ENCODE measurements at places on chromosomes 2 and 18.

- no peak for DNase-seq
These were observed 187.4 kb upstream of the SLC8A1 start for GRCh38 chr2:40639320-40639719.

DNA sequence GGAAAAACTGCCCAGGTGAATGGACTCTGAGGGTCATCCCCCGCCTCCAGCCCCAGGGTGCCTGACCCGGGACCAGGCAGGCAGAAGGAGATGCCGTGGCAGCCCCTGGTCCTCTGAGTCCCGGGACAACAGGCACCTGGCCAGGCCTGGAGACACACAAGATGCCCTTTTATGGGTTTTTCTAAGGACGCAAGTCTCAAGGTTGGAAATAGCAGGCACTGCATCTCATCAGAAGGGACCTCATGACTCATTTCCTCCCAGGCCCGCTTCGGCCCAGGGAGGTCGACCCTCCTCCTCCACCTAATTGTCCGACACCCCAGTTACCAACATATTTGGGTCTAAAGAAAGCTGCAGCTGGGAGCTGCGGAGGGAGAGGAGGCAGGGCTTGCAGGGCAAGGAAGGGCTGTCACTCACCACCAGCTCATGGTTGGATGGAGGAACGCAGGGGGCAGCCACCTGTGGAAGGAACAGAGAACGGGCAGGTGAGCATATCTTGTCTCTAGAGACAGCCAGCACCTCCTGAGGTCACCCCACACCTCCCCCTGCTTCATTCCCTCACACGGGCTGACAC, 82.9 kb downstream of the TNS1 start:
- DNase-seq, result no peak

DNA sequence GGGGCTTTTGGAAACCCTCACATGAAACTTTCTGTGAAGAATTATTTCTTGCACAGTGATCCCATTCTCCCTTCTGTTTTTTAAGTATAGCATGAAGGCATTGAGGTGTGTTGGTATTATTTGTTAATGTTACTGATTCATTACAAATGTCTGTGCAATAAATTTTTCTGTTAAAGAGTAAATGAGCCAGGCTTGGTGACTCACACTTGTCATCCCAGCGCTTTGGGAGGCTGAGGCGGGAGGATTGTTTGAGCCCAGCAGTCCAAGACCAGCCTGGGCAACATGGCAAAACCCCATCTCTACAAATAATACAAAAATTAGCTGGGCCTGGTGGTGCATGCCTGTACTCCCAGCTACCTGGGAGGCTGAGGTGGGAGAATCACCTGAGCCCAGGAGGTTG, 87.8 kb downstream of the KCTD18 start:
- DNase-seq, result no peak

GRCh38 chr2:147698166-147698565, 146.7 kb upstream of the ACVR2A start:
- no peak for DNase-seq

DNA sequence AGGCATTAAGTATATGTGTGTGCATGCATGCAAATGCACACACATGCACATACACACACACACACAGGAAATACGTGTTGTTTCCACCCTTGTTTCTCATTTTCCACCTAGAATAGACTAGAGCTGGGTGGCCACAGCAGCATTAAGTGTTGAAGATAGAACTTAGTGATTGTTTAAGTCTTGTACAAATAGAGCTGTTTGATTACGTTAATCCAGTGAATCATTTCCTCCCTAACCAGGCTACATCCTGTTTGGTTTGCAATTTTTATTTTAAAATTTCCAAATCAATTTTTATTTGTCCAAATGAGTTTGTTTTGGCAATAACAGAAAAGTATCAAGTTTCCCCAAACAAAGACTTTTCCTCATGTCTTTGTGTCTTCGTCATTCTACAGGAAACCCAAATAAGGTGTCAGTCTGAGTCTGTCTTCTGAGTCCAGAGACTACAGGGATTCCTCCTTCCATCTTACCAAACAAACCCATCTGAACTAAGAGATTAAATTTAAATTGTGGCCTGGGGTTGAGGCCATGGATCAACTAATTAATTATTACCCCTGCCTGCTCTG, 74.6 kb upstream of the GALNT5 start:
- no peak for DNase-seq

DNA sequence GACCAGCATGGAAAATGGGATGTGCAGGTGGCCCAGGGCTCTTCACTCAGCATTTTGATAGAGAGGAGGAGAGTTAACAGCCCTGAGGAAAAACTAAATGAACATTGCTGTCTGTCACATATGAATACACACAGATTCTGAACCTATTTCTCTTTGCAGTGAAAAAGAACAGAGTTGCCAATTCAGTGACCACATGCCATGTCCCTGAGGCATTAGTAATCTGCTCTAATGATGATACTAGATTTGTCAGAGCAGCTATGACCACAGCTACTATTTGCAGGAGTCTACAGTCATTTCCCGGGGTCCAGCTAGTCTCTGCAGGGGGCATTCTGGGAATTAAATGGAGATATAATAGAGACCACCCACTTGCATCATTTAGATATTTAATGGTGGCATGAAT, 267.6 kb downstream of the TMX3 start:
- no peak for DNase-seq

DNA sequence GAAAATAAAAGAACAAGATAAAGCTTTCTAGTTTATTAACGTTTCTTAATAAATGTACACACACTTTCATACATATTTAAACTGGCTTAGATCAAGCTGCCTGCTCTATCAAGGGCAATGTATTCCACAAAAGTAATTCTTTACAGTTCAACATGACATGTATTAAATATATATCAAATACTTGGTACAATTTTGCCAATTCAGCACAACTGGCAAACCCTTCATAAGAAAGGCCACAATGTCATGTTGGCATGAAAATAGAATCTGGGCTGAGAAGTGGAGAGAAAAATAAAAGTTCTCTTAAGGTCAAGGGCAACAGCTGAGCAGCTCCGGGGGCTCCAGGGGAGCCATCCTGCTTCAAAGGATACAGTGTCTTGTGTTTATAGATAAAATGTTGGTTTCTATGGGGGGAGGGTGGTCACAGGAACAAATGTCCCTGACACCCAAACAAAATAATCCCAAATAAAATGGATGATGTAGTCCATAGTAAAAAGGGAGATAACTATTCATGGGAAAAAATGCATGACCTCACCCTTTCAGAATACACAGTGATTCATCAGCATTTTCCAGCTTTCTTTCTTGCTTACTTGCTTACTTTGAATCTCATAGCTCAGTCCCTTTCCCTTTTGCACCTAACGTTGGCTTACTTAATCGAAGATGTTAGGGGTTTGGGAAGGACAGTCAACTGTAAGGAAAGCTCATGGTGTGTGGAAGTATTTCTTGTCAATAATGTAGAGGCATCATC, 494.9 kb downstream of the NYAP2 start:
- DNase-seq, result no peak

DNA sequence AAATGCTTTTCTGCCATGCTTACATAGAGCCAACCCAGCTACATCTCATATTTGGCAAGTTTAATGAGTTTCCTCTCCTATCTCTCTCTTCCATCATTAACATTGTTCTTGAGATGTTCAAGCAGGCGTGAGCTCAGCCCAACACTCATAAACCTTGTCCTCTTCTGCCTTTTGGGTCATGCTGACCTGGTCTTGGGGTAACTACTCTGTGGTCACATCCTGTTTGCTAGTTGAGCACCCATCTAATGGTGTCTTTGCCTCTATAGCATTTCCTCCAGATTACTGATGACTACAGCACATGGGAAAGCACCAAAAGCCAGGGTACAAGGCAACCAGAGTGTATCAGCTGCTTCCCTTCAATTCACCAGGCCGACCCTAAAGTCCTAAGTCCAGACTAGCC, 366.9 kb upstream of the HNRNPA3 start:
- DNase-seq, result no peak

DNA sequence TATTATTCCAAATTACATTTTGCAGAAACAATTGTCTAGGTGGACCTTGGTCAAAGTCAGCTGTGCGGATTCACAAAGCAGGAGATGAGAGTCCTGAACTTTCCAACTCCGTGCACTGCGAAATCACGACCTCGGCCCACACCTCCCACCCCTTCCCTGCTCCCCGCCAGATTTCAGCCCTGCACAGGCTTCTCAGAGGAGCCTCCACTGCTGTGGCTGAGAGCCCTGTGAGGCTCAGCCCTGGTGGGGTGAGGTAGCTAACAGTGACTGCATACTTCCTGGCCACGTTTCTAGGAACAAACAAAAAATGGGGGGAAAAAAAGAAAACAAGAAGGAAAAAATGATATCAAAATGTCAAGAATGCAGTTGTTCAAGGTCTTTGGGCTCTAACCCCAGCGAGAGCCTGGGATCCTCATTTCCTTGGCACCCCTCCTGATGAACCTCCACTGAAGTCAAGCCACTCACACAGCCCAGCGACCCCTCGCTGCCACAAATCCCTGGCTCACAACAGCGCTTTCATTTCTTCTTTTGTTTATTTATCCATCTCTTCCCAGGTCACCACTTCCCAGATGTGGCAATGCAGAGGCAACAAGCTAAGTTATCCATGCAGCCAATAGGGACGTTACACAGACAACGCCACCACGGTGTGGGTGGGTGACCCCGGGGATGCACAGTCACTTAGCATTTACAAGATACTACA, 729.7 kb upstream of the ID2 start:
- no peak for DNase-seq

DNA sequence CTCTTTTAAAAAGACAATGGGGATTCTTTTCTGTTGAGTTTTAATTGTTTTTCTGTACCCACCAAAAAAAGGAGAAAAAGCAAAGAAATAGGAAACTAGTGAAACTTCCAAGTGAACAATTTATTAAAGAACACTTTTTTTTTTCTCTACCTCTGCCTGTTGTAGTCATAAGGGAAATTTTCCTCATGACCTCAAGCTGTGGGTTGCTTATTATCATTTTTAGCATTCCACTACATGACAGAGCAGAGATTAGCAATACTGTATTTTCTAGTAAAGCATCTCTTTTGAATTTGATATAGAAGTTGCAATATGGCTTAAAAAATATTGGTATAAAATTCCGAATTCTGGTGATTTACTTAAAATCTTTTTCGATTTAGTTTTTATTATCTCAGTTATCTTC, 87.9 kb upstream of the LRRTM1 start:
- no peak for DNase-seq

DNA sequence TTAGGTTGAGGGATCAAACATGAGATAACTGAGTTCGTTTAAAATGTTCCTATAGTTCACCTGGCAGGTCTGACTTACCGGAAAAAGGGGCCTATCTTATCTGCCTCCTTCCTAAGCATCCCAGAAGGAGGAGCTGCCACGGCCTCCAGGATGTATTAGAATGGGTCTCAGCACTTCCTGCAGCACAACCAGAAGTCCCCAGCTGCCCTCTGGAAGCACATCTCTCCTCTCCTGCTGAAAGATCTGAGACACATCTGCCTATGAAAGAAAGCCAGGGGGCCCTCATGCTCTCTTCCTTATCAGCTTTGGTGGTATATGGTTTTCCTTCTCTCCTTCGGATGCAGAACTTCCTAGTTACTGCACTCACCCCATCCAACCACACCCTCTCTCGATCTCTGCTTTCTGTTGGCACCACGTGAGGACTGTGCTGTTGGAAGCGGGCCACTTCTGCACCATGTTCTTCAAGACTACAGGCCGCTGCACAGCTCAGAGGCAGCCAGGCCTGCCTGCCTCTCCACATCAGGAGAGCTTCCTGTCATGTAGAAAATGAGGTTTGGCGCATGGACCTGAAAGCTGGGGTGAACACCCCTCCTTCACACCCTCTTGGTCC, 6.5 kb downstream of the IGFBP5 start:
- DNase-seq, result no peak

DNA sequence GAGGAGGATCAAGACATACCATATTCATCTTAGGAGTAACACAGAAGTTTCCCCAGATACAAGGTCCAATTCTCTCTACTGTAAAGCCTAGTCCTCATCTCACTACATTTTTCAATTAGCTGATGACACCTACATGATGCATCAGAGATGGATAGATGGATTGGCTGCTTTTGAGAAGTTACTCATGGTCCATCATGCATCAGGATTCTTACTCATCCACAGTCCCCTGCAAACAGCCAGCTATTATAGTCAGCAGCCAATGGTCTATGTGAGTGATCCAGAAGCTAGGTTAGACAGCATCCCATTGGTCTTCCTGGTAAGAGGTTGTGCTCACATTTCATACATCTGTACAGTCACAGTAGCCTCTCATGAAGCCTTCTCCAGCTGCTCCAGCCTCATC, 154.5 kb upstream of the NRP2 start:
- no peak for DNase-seq

- peak; percentile 73 for DNase-seq
These were observed 38.2 kb downstream of the ACVR1 start for GRCh38 chr2:157837851-157838441.

DNA sequence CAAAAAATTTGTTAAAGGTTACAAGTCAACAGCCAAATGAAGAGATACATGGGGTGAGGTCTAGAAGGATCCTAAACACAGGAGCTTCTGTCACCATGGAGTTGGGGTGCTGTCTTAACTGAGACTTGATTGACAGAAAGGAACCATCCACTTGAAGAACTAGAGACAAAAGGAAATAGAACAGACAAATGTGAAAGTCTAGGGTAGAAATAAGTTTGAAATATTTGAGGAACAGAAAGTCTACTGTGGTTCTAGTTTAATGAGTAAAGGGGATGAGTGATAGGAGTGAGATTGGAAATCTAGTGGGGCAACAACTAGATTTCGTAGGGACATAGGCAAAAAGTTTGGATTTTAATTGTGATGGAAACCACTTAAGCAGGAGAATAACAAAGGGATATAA, 18.7 kb downstream of the RBBP8 start:
- DNase-seq, result no peak

DNA sequence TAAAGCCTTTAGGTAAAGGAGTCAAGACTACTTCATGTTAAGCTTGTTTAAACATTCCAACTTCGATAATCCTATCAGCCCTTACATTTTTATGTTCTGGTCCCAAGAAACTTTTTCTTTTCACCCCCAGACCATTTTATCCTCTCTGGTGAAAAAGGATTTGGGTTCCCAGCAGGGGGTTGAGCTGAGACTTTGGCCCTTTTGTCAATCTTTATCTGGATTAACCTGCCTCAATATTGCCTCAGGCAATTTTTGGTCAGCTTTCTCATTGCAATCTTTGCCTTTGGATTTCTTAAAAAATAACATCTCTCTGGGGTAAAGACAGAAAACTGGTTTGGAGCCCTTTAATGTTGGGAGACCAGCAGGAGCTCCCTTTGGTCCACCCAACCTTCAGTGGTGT, 33.9 kb upstream of the CSRNP3 start:
- no peak for DNase-seq

DNA sequence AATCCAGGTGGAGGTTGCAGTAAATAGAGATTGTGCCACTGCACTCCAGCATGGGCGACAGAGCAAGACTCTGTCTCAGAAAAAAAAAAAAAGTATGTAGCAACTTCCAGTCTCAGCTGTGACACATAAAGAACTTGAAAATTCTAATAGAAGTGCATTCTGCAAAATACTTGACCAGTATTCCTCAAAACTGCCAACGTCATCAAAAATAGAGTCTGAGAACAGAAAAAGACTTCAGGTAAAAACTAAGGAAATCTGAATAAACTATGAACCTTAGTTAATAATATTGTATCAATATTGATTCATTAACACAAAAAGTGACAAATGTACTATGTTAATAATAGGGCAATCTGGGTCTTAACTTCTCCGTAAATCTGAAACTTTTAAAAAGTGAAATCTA, 76.7 kb upstream of the WDR75 start:
- DNase-seq, result no peak

All from NCI-H524 (cell line).